ENCODE measurements at places on chromosomes 2 and 18.

DNA sequence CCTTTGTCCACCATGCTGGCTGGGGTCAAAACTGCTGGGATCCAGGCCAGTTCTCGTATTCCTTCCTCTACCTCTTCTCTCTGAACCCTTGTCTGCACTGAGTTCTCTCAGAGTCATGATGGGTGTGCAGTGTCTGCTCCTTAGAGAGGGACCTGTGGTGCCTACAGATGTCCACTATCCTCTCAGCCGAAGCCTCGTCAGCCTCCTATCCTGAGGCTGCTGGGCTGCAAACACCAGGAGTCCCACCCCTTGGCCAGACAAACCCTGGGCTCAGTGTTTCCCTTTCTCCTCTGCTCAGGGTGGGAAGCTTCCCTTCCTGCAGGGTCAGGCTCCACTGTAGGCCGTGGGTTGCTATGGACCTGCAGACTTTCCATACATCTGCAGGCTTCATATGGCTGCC lies 2.3 kb downstream of the INPP5D start:
- peak; percentile 22 for DNase-seq

GRCh38 chr2:34663314-34663713 lies 1064.2 kb upstream of the FAM98A start:
- DNase-seq: no peak

DNA sequence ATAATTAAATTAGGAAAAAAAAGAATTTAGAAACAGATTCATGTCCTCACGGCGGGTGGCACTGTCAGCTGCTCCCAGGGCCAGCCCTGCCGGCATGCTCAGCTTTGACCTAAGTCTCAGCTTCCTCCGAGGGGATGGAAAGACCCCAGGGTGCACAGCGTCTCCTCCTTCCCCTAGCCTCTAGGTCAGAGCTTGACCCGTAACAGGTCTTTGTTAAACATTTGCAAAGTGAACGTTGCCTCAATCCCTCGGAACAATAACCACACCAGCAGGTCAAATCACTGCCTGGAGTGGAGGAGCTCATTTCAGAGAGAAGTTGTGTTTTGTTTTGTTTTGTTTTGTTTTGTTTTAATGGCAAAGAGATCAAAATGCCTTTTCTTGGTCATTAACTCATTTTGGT lies 171.3 kb downstream of the TMEM18 start:
- DNase-seq: no peak

GRCh38 chr2:199791326-199791725 lies 59.7 kb downstream of the FTCDNL1 start:
- no peak for DNase-seq

DNA sequence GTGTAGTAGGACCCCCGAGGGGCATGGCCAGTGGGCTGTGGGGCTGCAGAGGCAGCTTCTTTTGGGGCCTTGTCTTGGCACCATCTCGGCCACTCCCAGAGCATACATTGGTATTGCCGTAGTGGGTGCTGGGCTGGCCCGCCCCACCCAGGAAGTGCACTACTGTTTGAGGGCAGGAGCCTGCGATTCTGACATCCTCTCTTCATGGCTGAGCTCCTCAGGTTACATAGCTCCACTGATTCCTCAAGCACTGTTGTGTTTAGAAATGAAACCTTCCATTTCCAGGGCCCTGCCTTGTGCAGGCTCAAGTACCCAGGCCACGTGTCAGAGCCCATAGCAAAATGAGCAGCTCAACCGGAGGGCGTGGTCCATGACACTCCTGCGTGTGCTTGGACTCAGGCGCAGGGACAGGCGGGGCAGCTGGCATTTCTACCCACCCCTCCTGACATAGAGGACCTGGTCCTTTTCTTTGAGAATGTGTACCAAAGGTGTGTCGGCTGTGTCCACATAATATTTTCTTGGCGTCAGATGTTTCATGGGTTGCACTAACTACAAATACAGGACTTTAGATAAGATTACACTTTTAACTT lies 67.9 kb downstream of the DGKD start:
- DNase-seq: no peak

DNA sequence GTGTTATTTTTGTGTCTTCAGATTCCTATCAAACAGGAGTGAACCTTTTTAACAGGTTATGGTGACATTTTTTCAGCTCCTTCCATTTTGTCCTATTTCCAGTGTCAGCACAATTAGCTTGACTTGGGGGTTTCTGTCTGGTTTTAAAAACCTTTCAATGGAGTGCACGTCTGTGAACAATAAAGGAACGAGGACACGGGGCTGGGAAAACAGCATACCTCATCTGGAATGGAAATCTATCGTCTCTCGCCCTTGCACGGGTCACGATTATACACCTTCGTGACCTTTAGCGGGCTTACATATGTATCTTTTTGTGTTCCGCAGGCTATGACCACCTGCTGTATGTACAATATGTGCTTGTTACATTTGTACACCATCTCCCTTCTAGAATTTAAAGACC lies 2.3 kb upstream of the ZNF532 start:
- no peak for DNase-seq

DNA sequence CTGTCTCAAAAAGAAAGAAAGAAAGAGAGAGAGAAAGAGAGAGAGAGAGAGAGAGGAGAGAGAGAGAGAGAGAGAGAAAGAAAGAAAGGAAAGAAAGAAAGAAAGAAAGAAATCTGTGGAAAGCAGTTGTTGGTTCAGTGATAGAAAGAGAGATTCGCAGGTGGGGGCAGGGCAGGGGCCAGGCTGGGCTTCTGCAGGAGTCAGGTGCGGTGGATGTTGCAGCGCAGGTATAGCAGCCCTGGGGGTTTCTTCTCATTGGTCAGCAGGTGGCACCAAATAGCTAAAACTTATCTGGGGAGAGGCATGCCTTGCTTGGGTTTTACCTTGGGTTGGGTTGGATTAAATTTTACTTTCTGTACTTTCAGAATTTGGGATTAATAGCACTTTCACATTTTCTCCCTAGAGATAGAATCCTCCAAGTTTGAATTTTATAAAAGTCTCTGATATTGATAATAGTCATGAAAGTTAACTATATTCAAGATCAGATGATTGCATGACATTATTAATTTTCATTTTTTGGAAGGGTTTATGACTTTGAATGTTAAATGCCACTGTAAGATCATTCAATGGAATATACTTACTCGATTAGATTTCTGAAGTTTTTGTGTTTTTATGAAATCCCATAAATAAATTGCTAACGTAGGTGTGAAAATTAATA lies 66.6 kb downstream of the SPTBN1 start:
- peak; percentile 82 for DNase-seq

- DNase-seq: no peak
Observed at GRCh38 chr2:215238485-215239098, 73.3 kb upstream of the ATIC start.

DNA sequence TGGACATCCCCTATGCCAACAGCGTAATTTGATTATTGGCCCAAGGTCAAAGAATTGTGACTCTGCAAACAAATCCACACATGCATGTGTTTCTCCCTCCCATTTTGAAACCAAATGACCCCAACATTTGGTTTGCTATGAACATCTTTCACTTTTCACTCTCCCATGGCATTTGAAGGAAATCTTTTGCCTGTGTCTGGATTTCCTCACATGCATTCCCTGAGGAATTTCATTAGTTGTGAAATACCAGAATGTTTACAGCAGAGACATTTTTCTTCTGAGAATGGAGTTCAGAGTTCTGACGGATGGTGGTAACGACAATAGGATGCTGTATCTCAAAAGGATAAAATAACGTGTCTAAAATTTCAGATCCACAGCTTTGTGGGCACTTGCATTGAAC lies 60.3 kb upstream of the LMAN1 start:
- DNase-seq: no peak

DNA sequence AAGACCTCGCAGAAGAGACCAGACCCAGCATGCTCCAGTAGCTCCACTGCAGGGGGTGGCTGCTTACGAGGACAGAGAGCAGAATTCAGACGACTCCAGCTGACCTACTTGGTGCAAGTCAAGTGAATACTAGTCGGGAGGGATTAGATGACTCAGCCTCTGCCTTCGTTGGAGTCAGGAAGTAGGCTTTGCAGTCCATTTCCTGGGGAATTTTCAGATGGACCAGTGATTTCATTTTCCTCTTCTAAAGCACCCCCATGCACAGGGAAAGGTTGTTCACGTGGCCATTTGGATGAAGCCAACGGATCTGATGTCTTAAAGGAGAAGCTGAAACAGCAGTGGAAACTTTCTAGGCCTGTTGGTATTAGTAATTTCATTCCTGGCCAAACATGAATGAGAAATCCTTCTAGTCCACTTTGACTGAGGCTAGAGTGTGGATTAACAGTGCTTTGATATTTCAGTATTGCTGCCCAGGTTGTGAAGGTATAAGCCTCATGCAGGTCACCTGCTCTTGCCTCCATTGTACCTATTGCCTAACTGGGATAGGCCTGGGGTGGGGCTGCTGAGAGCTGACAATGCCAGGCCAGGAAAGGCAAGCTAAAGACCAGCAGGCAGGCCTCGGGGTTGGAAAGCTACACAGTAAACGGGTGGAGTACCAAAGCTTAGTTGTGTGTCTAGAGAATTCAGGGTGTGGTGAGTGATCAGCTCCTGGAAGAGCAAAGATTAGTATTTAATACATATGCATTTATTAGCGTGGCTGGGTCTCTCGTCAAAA lies 117.6 kb upstream of the FOSL2 start:
- peak; percentile 99 for DNase-seq

DNA sequence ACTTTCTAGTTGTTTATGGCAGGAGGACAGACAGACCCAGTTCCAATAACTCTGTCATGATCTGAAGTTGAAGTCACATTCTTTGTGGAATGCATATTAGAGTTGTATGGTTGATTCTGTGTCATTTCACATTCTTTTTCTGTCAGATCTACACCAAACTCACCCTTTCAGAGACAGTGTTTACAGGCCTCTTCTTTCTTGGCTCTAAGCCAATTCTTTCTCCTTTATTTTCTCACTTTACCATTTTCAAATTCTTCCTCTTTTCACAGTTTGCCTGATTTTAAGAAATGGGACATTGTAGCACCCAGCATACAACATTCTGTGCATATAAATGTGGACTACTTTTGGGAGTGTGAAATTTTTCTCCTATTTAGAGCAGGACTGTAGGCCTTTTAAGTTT lies 103.7 kb downstream of the CCDC85A start:
- DNase-seq: no peak

DNA sequence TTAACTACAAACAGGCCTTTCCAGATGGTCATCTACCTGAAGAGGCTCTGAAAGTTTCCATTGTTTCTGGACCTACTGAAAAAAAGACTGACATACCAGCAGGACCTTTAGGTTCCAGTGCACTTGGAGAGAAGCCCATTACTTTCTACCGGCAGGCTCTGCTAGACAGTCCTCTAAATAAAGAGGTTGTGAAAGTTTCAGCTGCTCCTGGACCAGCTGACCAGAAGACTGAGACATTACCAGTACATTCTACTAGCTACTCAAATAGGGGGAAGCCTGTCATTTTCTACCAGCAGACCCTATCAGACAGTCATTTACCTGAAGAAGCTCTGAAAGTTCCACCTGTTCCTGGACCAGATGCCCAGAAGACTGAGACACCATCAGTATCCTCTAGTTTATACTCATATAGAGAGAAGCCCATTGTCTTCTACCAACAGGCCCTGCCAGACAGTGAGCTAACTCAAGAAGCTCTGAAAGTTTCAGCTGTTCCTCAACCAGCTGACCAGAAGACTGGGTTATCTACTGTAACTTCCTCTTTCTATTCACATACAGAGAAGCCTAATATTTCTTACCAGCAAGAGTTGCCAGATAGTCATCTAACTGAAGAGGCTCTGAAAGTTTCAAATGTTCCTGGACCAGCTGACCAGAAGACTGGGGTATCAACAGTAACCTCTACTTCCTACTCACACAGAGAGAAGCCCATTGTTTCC lies 65.8 kb downstream of the ALMS1 start:
- peak; percentile 26 for DNase-seq

DNA sequence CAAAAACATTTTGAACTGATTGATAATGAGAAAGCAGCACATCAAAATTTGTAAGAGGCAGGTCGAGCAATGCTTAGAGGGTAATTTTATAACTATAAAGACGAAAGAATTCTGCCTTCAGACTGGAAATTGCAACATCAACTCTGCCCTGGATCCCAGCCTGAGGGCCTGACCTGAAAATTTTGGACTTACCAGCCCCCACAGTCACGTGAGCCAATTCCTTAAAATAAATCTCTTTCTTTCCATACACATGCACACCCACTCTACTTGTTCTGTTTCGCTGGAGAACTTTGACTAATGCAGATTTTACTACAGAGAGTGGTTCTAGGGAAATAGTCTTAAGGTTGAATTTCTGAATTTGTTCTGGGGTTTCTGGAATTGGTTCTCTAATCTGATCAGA lies 14.6 kb upstream of the ACOXL start:
- DNase-seq: peak; percentile 14

DNA sequence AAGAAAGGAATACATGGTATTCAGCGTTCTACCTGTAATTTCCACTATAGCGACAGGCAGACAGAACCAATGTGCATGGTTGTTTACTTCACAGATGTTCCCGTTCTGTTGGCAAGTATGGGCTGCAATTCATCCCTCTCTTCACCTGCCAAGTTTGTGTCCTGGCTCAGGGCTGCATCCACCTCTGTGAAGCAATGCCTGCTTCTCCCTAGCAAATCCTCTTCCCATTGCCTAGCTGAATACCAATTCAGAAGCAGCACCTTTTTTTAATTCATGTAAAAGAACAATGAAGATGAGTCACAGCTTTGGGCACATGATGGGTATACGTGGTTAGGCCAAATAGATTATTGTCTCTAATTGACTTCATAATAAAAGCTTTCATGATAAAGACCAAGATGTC lies 54.7 kb upstream of the LRATD1 start:
- no peak for DNase-seq

- DNase-seq: peak; percentile 19
Observed at GRCh38 chr2:27977731-27978312, 87.3 kb downstream of the BABAM2 start.

GRCh38 chr2:19124135-19124534 lies 234.3 kb downstream of the OSR1 start:
- DNase-seq: no peak

- DNase-seq: no peak
Observed at GRCh38 chr2:121777699-121778058, 22.2 kb downstream of the TSN start.

- DNase-seq: no peak
Observed at GRCh38 chr2:149612122-149612521, 24.5 kb upstream of the MMADHC start.

DNA sequence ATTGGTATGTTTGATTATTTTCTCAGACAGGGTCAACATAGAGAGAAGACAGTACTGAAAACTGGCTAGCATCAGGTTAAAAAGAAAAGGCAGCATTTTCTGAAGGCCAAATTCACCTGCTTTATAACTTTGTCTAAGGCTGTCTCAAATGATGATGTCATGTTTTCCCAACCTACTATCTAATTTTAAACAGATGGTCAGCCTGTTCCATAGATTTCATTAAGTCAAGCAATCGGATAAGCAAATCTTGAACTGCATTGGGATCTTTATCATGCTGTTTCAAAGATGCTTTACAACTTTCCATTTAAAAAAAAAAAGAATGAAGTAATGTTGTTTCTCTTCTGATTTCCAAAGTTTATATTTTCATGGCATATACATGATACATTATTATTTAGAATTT lies 56.3 kb upstream of the SPOPL start:
- DNase-seq: no peak

DNA sequence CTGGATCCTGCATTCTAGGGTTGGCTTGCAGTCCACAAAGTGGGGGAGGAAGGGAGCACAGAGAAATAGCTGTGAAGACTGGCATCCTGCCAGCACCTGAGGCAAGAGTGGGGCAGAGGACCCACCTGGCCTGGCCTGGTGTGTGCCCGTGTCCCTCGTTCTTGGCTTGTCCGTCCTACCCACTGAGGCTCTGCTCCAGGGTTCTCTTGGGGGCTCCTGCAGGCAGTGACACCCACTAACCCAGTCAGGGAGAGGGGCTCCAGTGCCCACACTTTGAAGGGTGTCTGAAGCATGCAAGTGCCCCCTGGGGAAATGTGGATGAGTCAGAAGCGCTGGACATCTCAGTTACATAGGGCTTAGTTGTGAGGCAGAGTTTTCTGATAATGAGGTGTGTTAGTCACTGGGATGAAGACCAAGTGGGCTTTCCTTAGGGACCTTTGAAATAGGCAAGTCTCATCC lies 79.4 kb downstream of the SLC4A3 start:
- DNase-seq: no peak
